Central memory CD4-positive, alpha-beta T cell (primary cell): ENCODE measurements at places on chromosomes 3 and 15.

DNA sequence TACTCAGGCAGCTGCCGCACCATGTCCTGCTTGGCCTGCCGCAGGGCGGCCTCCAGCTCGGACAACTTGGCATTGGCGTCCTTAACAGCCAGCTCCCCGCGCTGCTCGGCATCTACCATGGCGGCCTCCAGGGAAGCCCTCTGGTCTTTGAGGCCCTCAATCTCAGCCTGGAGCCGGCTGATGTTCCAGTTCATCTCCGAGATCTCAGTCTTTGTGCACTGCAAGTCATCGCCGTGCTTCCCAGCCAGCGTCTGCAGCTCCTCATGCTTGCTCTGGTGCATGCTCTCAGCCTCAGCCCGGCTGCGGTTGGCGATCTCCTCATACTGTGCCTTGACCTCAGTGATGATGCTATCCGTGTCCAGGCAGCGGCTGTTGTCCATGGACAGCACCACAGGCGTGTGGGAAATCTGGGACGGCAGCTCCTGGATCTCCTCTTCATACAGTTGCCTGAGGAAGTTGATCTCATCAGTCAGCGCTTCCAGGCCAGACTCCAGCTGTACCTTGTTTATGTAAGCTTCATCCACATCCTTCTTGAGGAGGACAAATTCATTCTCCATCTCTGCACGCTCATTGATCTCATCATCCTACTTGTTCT lies 15.5 kb upstream of the PSTPIP1 start:
- no peak for DNase-seq

DNA sequence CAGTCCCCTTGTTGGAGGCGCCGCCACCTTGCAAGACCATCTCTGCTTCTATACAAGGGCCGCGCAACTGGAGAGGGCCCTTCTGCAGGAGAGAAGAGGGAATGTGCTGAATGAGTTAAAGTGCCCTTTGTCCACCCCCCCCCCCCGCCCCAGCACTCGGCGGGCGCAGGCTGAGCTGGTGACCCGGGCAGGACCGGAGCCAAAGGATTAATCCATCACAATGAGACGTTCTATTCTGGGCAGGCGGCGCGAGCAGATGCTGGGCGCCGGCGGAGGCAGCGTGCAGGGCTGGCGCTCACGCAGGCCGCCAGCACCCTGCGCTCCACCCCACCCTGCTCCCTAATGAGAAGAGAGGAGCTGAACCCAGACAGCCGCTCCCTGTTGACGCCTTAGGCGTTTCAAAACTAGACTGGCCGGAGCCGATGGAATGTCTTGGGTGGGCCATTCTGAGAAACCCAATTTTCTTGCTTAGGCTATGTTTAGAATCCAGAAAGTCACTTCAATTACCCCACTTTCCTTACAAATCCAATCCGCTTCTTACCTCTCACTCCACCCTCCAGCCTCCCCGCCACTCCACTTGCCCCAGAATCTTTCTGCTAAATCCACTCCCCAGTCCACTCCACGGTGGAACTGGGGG lies 32.9 kb downstream of the GJD2 start:
- DNase-seq: no peak

- no peak for DNase-seq
Measured at GRCh38 chr3:61409638-61410037, 151.7 kb upstream of the PTPRG start.

- no peak for DNase-seq
Measured at GRCh38 chr3:23698652-23699313, 107.0 kb upstream of the UBE2E1 start.

GRCh38 chr3:4708230-4708629 lies 215.1 kb downstream of the ITPR1 start:
- DNase-seq: no peak

- no peak for DNase-seq
Measured at GRCh38 chr3:17747174-17747889, 4.9 kb upstream of the TBC1D5 start.

DNA sequence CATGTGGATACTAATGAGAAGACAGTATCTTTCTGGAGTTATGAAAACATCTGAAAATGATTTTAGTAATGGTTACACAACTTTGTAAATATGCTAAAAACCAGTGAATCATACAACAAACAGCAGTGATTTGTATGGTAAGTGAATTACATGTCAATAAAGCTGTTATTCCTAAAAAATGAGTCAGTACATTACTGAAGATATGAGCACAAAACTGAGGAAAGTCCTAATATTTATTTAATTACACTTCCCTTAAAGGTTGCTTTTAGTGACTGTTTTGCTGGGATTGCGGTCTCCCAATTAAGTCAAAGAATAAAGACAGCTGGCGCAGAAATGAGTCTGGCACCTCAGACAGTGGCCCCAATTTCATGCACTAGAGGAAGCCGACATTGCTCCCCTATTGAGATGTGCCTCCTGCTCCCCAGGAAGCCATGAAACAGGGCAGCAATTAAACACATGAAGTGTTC lies 50.9 kb upstream of the FSIP1 start:
- DNase-seq: no peak

DNA sequence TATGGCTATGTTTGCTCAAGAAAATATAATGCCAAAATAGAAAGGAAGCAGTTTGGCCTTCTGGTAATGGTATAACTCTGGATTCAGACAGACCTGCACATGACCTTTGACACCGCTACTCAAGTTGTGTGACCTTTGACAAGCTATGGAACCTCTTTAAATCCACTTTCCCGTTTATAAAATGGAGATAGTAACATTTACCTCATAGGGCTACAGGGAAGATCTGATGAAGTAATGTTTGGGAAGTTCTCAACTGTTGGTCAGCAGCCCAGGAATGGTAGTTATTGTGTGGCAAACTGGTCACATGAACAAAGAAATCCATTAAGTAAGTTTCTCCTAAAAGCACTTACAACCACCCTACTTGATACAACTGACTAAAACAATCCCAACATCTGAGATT lies 95.1 kb upstream of the PHLDB2 start:
- DNase-seq: no peak

- no peak for DNase-seq
Measured at GRCh38 chr15:55856506-55857164, 113.7 kb upstream of the PRTG start.

GRCh38 chr3:143753456-143753855 lies 94.8 kb downstream of the SLC9A9 start:
- no peak for DNase-seq

- no peak for DNase-seq
Measured at GRCh38 chr3:61796911-61797310, 235.5 kb downstream of the PTPRG start.

DNA sequence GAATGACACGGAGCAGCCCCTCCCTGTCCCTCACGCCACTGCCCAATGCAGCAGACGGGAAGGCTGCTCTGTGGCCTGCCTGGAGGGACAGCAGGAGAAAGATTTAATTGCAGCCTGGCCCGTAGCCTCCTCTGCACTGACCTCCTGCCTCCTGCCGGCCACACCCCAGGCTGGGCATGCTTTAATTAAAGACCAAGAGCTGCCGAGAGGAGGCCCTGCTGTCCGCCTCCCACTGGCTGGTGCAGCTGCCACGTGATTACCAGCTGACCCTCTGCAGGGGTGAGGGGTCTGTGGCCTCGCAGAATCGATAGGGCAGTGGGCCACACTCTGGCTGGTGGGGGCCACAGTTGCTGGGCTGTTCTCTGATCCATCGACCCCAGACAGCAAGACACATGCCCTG lies 100.2 kb upstream of the PRR23E start:
- no peak for DNase-seq

DNA sequence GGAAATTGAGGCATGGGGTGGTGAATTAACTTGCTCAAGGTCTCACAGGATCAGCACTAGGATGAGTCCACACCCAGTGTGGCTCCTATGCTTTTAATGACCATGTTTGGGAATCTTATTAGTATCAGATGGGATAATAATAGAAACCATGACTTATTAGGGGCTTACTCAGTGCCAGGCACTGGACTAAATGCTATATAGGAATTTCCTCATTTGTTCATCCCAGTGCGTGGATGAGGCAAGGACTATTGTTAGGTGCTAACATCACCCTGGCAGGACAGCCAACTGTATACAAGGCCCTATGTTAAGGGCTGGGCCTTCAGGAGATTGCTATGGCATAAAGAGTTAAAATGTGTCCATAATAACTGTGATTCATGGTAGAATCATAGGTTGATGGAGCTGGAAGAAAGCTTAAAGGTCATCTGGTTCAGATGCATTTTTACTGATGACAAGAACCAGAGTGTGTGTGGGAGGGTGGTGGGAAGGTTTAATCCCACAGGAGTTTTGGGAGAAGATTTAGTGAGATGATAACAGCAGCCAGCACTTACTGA lies 4.7 kb upstream of the FEM1B start:
- DNase-seq: no peak

- DNase-seq: no peak
Measured at GRCh38 chr3:142926368-142926944, 37.0 kb downstream of the PAQR9 start.

DNA sequence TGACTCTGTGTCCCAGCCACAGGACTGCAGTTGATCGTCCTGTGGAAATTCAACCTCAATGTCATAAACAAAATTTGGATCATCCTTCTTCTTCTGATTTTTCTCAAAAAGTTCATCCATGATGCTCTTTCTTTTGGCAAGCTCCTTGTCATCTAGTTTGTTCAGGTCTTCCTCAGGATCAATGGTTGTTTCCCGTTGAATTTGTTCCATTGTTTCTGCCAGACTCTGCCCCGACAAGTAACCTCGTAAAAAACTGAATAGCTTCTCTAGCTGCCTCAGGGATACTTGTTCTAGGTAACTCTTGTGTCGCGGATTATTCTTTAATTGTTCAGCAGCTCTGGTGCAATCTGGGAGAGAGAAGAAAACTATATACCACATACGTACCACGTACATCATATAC lies 4.5 kb downstream of the CEP19 start:
- no peak for DNase-seq

GRCh38 chr3:16794257-16794656 lies 90.5 kb upstream of the PLCL2 start:
- DNase-seq: no peak

DNA sequence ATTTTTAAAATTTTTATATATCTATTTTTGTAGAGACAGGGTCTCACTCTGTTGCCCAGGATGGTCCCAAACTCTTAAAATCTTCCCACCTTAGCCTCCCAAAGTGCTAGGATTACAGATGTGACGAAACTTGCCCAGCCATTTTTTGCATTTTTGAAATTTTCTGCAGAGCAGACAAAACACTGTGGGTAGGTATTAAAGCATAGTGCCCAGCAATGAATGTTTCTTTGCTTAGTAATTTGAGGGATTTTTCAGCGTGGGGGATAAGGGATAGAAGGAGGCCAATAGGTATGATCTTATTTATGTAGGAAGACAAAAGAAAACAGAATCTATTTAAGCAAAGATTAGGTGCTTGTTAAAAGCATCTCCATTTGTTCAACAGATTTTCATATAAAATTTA lies 446.8 kb upstream of the DPH6 start:
- DNase-seq: no peak

GRCh38 chr3:153621953-153622352 lies 459.9 kb downstream of the RAP2B start:
- peak; percentile 28 for DNase-seq

DNA sequence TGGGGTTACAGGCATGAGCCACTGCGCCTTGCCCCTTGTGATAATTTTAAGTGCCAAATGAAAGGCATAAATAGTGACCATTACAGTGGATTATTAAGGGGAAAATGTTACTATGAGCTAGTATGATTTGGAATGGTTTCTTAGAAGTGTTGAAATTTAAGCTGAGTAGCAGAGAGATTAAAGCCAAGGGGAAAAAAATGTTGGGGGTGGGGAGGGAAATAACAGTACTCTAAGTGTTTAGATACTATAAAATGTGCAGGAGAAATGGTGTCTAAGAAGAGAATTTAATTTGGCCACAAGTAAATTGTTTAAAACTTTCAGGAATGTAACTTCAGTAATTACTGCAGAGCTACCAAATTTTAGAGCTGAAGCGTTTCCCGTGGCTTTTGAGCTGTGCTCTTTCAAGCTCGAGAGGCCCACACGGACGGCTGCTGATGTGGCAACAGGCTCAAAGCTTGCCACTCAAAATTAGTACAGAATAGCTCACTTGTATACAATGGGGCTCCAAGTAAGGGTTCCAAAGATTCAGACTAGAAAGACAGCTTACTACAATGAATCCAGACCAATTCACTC lies 23.9 kb upstream of the SLC12A8 start:
- no peak for DNase-seq

- DNase-seq: no peak
Measured at GRCh38 chr15:31396881-31397560, 70.4 kb downstream of the KLF13 start.

DNA sequence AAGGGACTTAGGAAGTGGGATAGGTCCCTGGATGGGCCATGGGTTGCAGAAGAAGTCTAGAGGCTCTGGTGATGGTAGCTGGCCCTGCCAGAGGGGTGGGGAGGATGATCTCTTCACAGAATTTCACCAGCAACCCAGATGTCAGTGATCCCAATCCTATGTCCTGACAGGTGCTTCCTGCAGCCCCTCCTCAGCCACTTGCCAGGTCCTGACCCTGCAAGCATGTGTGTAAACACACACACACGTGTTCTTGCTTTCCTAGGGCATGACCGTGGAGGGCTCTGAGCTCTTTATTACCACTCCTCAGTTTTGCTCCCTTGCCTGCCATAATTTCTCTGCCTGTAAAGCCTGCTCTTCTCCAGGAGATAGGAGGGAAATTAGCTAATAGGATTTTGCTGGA lies 12.5 kb downstream of the TEX264 start:
- DNase-seq: no peak

DNA sequence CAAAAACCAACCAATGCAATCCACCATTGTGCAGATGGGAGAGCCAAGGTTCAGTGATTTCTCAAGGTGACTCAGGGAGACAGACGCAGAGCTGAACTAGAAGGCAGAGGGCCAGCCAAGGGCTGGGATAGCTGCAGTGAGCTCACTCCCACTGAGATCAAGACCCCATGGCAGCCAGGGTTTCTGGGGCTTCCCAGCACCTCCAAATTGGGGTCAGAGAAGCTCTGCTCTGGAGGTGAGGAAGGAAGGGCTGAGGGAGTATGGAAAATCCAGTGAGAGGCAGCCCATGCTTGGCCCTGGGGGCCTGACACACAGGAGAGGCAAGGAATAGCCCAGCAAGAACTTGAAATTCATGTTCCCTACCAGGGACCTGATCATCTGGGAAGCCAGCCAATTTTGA lies 61.0 kb downstream of the ISG20 start:
- no peak for DNase-seq
